ENCODE measurements at places on chromosomes 7 and 10.

DNA sequence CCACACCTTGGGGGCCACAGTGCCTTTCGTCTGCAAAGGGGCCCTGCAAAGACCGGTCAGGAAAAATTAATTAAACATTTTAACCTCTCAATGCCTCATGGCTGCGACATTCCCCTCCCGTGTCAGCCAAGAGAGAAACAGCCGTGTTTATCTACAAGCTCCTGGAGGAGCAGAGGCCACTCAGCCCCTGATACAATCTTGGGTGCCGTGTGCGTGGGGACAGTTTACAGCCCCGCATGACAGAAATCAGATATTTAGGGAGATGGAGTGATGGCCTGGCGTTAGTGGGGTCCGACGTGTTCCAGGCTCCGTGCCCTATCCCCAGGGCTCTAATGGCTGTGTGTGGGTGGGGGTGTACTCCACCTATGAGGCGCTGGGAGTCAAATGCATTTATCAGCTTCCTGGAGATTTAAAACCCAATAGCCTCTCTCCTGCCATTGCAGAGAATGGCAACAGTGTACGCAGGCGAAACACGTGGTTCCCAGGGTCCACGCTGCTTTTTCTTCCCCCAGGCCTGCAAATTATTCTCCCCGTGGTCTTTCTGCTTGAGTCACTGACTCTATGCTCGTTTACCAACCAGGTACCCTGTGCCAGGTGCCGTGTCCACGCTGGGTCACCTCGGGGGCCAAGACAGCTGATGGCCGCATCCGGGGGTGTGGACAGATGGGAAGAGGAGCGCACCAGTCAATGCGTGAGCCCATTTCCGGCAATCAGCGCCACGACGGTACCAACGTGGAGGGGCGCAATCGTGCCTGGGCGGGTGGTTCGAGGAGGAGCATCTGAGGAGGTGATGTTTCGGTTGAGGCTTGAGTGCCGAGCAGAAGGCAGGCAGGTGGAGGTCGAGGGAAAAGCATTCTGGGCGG lies 26.6 kb upstream of the PSMG3 start:
- no peak for DNase-seq

GRCh38 chr7:29884399-29885272 lies 78.3 kb downstream of the WIPF3 start:
- no peak for DNase-seq

- DNase-seq: peak; percentile 32
These were observed 965 bp downstream of the ZCCHC24 start for GRCh38 chr10:79444199-79445119.

DNA sequence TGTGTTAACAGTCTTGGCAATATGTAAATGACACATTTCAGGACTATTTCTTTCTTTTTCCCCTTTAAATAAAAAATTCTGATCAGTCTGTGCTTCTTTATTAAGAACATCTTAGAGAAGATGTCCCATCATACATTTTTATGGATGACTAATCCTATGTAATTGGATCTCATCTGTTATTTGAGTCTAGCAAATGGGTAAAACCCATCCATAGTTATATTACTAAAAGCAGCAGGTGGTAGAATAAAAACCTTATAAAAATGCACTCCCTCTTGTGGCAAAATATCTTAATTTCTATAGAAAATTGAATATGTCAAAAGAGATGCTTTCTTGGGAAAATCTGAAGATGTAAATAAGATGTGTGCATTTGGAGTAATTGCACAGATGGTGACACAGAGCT lies 35.3 kb downstream of the TRRAP start:
- no peak for DNase-seq

- DNase-seq: no peak
These were observed 6.9 kb downstream of the TMEM140 start for GRCh38 chr7:135154734-135155133.

DNA sequence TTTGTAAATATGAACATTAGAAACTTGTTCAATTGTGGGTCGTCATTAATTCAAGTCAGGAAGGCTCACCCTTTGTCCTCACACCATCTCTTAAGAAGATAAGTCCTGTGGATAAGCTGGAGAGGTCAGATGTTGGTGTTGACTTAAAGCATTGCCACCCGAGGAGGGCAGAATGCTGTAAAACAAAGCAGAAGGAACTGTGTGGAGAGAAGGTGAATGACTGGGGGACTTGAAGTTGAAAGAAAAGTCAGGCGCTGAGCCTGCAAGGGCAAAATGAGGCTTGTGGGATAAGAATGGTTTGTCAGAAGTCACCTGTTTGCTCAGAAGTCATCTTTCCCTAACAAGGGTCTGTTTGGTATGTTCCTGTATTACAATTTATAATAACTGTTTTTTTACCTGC lies 9.1 kb downstream of the RPA3 start:
- no peak for DNase-seq

- DNase-seq: no peak
These were observed 14.6 kb upstream of the GNAT3 start for GRCh38 chr7:80526472-80526871.

Measured in stimulated activated CD4-positive, alpha-beta T cell treated with anti-CD3 and anti-CD28 coated beads, Interleukin-2, amount 100 ng/mL, for 48 hours (primary cell).